Central memory CD8-positive, alpha-beta T cell (primary cell): ENCODE measurements at places on chromosomes 6 and 20.

- DNase-seq: no peak
Measured at GRCh38 chr20:41408156-41408794, 41.7 kb upstream of the EMILIN3 start.

- no peak for DNase-seq
Measured at GRCh38 chr6:136604328-136604825, 54.2 kb upstream of the MAP7 start.

- peak; percentile 53 for DNase-seq
Measured at GRCh38 chr6:24991810-24992467, 56.2 kb upstream of the RIPOR2 start.

DNA sequence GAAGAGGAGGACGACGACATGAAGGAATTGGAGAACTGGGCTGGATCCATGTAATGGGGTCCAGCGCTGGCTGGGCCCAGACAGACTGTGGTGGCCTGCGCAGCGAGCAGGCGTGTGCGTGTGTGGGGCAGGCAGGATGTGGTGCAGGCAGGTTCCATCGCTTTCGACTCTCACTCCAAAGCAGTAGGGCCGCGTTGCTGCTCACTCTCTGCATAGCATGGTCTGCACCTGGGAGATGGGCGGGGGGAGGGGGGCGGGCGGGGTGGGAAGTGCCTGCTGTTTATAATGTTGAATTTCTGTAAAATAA is 42.3 kb downstream of the CHMP4B start:
- DNase-seq: no peak

DNA sequence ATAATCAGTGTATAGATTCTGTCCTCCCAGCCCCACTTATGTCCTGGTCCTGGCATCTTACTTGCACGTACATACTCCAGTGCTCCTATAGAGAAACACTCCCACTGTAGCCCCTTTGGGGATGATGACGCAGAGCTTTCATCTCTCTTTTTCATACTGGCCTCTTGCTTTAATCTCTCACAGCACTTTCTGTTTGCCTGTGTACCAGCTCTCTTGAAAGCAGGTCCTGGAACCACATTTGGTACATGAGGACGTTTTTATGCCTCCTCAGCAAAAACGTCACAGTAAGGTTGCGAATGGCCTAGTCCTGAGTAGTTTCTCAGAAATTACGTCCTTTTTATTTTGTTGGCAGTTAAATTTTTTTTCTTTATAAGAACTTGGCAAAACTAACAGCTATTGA is 10.8 kb downstream of the L3MBTL3 start:
- no peak for DNase-seq

- no peak for DNase-seq
Measured at GRCh38 chr20:6401893-6402557, 279.2 kb upstream of the FERMT1 start.

GRCh38 chr6:166618866-166619761 is 7.9 kb downstream of the RPS6KA2 start:
- DNase-seq: no peak

DNA sequence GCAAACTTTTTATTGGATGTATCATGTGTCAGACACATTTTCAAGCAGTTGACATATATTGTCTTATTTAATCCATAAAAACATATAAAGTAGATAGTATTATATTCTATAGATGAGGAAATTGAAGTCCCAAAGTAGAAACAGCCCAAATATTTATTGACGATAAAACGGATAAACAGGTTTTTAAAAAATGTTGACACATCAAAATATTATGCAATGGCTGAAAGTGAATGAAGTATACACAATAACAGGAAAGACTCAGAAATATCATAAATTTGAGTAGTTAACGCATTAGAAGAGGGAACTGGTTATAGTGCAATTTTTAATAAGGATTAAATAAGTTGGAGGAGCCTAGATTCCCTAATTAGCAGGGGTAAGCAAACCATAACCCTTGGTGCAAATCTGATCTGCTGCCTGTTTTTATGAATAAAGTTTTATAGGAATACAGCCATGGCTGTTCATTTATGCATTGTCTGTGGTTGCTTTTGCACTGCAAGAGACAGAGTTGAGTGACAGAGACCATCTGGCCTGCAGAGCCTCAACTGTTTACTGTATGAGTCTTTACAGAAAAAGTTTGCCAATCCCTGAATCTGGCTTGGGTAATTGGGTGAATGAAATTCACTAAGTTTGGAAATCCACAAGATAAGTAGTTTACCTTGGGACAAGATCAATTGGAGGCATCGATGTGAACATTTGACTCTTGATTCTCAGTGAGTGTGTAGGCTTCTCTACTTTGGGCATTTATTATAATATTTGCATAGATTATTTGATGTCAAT is 50.6 kb upstream of the EXOC2 start:
- DNase-seq: no peak

DNA sequence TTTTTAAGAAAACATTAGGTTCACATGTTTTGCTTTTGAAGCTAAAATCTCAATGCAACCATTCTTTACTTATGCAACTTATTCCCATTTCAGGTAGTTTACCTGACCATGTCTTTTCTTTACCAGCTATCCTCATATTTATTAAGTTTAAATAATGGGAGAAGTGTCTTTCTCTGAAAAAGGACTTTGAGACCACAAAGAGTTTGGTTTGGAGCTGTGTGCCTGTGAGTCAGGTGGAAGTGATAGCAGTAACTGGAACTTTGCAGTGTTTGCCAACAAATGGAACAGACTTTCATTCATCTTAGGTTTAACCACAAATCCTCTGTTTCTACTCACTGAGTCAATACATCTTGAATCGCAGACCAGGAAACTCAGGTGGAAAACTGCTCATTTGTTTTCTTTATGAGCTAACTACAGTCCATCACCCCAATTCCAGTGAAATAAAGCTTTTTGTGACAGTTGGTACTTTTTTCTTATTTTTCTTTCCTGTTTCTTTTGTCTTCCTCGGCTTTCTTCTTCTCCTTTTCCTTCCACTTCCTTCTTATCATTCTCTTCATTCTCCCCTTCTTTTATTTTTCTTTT is 148.3 kb upstream of the RIN2 start:
- no peak for DNase-seq

DNA sequence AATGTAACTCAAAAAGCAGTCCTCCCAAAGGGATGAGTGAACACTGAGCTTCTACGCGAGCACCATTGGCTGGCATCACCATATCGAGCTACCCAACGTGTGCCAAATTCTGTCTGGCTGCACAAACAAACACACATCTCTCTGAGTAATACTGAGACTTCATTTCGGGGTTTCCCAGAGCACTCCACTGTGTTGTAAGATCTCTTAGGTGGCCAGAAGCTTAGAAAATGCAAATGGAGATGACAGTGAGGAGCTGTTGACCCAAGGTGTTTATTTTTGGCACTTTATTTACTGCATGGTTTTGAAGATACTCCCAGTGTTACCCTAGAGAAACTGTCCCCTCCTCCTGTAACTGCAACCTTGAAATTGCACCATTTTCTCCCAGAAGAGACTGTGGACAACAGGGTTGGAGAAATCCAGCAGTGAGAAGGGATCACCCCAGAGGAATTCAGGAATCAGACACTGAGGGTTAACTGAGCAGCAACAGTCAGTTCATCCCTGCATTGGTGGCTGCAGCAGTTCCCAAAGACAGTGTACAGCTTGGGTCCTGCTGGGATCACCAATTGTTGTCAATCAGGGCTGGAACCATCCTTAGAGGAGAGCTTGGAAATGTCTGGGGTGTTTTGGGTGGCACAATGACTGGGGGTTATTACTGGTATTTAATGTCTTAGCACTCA is 1.0 kb upstream of the RIPOR2 start:
- DNase-seq: peak; percentile 38

DNA sequence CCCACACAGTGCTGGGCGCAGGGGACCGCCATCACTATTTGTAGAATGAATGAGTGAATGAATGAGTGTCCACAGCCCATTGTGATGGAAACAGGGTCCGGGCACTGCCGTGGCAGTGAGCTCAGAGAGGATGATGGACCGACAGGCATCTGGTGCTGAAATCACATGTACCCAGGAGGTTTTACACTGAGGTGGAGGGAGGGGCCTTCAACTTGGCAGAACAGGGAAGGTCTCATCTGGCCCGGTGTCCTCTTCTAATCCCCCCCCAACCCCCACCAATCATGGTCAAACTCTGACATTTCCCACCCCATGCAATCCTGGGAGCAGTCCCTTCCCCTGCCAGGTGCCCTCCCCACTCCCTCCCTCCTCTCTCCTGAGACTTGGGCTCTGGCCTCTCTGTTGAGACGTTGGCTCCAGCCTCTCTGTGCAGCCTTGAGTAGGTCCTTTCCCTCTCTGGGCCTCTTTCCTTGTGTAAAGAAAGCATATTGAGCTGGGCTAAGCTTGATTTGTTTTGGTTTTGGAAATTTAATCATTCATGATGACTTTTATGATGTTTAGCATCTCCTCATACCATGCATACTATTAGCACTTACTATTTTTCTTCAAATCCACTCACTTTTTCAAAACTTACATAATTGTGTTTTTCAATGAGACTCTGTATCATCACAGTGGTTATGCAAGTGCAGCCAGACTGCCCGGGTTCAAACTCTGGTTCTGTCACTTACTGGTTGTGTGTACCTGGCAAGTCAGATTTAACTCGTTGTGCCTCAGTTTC is 10.8 kb downstream of the KIAA1755 start:
- DNase-seq: no peak

DNA sequence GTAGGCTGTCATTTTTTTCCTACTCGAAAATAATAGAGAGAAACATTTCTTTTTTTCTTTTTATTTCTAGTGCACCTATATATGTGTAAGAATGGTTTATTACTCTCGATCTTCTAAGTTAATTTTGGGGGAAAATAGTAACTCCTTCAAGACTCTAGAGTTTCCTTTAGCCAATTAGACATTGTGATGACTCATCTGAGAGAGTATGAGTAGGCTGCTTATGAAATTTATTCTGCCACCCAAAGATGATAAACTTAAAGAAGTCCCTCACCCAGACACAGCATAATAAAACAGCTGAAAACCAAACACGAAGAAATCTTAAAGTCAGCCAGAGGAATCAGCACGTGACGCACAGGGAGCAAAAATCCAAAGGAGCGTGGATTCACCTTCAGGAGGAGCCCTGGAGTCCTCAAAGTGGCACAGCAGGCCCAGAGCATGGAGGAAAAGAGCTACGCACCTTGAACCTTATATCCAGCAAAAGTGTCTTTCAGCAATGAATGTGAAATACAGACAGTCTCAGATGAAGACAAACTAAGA is 81.9 kb downstream of the ERMARD start:
- no peak for DNase-seq

DNA sequence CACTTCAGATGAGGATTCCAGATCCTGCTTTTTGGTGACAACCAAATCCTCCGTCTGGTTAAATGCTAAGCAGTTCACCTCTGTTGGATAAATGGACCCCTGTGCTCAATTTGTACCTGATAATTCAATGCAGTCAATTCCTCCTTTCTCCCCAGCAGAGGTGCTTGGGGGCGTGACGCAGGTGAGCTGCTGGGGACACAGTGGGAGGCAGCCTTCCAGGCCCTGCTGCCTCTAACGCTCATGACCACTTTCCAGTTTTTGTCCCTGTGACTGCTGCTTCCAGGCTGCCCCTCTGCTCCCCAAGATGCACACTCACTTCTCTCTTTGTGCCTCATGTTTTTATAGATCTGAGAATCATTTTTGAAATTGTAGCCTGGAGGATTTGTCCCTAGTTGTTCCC is 78.5 kb downstream of the TTLL2 start:
- no peak for DNase-seq

DNA sequence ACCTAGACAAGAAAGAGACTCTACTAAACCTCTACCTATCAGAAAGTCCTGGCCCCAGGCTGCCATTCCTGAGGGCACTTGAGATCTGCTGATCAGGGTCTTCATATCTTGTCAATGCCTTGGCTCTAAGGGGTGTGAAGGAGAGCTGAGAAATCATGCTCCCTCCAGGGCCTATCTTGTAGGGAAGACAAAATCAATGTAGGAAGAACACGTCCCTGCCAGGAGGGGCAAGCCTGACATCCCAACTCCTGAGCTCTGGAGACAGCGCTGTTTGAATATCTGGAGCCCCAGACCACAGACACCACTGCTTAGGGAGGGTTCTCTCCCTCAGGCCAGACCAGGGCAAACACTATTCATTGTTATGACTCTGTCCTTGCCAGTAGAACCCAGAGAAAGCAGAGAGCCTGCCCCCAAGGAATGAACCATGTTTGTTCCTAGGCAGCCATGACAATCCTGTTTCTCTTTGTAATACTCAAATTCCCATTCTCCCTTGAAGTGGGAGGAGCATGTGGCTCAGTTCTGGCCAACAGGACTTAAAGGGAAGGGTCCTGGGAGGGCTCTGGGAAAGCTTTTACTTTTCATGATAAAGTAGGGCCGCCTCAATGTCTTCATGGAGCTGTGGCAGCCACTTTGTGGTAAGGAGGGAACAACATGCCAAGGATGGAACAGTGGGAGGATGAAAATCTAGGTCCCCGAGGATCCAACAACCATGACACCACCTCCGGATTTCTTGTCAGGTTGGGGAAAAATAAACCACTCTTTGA is 1.8 kb upstream of the FASTKD5 start:
- DNase-seq: no peak

GRCh38 chr6:148395583-148396101 is 53.0 kb downstream of the SASH1 start:
- DNase-seq: no peak

DNA sequence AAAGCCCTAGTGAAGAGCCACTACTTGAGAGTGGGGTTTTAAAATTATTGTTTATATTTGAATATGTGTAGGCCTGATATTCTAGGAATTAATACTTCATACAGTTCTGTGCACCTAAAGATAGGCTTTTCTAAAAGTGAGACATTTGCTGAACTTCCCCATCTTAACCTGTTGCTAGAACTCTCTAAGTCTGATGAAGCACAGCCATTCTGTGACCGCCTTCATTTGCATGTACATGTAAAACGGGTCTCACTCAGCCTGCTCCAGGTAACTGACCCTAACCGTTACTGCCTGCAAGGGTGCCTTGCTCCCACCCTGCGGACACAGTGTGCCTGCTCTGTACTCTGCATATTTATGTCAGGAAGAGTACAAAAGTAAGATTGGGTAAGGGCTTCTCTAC is 44.3 kb upstream of the IRF4 start:
- no peak for DNase-seq

DNA sequence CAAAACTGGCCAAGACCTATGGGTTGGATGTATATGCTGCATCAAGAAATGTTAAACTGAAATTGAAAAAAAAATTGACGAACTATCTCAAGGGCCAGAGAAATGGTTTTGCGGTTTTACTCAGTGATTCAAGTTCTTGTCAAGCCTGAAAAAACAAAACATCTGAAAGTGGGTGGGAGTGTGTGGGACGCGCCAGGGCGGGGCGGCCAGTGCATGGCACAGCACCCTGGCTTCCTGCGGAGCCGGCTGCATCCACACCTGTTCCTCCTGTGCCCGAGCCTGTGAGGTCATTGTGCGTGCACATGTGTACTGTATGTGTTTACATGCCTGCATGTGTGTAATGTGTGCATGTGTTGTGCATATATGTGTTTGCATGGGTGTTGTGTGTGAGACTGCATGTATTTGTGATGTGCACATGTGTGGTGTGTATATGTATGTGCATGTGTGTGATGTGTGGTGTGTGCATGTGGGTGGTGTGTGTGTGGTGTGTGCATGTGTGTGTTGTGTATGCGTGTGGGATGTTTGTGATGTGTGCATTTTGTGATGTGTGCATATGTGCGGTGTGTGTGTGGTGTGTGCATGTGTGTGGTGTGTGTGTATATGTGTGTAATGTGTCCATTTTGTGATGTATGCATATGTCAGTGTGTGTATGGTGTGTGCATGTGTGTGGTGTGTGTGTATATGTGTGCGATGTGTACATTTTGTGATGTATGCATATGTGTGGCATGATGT is 59.8 kb downstream of the CDH4 start:
- no peak for DNase-seq

GRCh38 chr6:16712931-16713484 is 48.3 kb downstream of the ATXN1 start:
- DNase-seq: no peak

- DNase-seq: no peak
Measured at GRCh38 chr20:4809707-4810106, 88.0 kb downstream of the PRND start.

- no peak for DNase-seq
Measured at GRCh38 chr20:48102931-48103660, 317.8 kb upstream of the SULF2 start.
